ENCODE measurements at places on chromosomes 11 and 22. TPM values are rescaled to one million over a fixed set of nuclear protein-coding genes. Genes with fewer than 3 reads are reported as not detected.

Gene RNASEH2C
- 90.5 TPM for total RNA-seq

DNA sequence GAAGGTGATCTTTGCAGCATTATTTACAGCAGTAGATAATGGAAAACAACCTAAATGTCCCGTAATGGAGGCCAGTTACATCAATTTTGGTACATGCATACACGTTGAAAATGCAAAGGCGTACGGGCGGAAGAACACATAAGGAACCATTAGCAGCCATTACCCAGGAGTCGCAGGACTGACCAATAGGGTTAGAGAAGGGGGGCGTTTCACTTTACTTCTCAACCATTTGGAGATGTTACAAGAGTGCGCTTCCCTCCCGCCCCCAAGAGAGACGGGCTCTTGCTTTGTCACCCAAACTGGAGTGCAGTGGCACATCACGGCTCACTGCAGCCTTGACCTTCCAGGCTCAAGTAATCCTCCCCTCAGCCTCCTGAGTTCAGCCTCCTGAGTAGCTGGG is 52.8 kb upstream of the SLC35C1 start:
- DNase-seq: no peak

Gene SNX32
- 1.7 TPM for total RNA-seq

- no peak for DNase-seq
These were observed 2.9 kb downstream of the PAK1 start for GRCh38 chr11:77470971-77471370.

DNA sequence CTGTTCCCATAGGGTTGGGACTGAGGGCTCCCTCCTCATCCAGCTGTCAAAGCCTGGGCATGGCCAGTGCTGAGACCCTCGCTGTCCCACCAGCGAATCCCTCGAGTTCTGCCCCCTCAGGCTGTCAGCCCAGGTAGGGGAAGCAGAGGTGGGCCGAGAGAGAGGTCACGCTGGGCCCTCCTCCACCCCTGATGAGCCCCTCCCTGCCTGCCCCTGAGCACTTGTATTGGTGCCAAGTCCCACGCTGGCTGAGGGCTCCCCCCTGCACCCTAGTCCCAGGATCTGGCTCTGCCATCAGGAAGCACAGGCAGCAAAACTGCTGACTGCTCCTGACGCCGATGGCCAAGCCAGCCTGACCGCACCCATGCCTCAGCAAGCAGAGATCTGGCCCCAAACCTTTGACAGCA is 3.3 kb downstream of the PRR33 start:
- DNase-seq: no peak

All from activated CD8-positive, alpha-beta memory T cell treated with anti-CD3 and anti-CD28 coated beads, Interleukin-2, amount 10 ng/mL, durations not matched to agents 7 days and 5 days (primary cell).